Breast epithelium (tissue), 4 donors: ENCODE measurements at places on chromosomes 2 and 18.
A peak's percentile ranks its signal among the peaks of the same experiment; 100 is the strongest.

DNA sequence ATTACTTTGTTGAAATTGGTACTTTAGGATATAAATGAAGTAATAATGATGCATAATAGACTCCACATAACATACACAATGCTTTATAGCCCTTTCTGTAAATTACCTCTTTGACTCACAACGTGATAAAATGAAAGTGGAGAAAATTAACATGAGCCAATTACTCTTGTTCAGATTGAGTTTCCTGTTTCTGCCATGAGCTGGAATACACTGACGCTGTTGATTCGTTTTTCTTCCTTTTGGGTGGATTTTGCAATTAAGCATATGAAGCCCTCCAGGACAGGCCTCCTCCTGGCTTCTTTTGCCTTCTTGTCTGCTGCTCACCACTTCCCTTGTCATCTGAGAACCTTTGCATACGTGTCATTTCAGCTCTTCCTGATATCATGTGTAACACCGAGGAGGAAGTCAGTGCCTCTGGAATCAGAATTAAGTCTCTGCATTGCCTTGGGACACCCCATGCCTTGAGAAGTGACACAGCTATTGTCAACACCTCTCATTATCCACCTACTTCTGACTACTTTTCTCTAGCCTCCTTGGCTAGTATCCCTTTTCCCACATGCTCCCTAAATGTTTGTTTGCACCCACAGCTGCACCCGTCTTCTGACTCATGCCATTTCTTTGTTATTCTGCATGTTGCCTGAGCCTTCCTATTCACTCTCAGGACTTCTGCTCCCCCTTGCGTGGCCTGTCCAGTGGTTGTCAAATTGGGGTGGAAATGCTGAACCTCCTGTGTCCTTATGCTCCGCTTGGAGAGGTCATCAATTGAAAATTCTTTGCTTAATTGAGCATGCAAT, 134.1 kb downstream of the FMNL2 start:
- no peak for DNase-seq

- no peak for DNase-seq
Observed at GRCh38 chr2:105400138-105400540, 1.3 kb upstream of the FHL2 start.

GRCh38 chr2:9165625-9166024, 41.0 kb upstream of the ASAP2 start:
- peak; percentile 40 for DNase-seq

GRCh38 chr2:41856946-41857345, 190.9 kb upstream of the PKDCC start:
- DNase-seq, result no peak

GRCh38 chr2:151051574-151052220, 210.0 kb downstream of the RBM43 start:
- DNase-seq, result no peak

- DNase-seq, result no peak
Observed at GRCh38 chr2:236501026-236501425, 68.6 kb upstream of the ACKR3 start.

GRCh38 chr18:36942264-36942663, 113.3 kb downstream of the KIAA1328 start:
- DNase-seq, result no peak
